ENCODE measurements at places on chromosomes 1 and 21. TPM values are rescaled to one million over a fixed set of nuclear protein-coding genes. Genes with fewer than 3 reads are reported as not detected.

The S100A9 gene
- 31.7 TPM for polyA plus RNA-seq

The DYNLT5 gene
- polyA plus RNA-seq: 2.7 TPM

The B3GALT2 gene
- 12.9 TPM for polyA plus RNA-seq

The SWT1 gene
- polyA plus RNA-seq: 9.9 TPM

- no peak for DNase-seq
Observed at GRCh38 chr1:119361205-119361604, 7.4 kb upstream of the HAO2 start.

DNA sequence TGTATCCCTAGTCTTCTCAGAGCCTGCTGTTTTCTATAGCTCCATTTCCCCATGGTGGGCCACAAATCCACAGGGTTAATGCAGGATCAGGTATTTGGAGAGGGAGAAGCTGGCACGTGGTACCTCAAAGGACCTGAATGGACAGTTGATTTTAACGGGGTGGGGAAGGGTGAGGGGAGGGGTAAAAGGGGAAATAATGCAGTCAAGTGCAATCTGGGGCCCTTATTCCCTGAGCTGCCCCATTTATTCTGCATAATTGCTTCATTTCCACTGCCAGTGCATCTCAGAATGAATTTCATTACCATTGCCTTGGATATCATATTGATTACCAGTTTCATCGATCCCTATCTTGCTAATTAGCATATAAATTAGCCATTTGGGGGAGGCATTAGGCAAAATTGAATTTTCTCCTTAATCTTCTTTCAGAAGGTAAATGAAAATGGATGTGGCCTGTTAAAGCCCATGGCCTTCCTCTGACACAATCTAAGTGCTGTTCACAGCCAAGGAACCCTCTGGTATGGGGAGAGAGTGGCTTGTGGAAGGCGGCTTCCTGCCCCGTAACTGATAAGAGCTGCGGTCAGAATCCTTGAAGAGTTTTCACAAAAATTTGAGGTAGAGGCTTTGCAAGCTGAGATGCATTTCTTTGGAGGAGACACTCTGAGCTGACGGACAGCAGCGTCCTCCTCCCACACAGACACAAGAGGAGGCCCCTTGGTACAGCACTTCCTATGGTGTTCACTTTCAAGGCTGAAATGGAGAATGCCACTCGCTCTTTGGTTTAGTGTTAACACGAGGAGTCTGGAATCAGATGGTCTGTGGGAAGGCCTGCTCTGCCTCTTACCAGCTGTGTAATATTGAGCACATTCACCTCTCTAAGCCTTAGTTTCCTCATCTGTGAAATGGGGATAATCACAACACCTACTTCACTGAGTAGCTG lies 34.4 kb downstream of the PHC2 start:
- no peak for DNase-seq

GRCh38 chr1:5485968-5486696 lies 506.1 kb downstream of the NPHP4 start:
- DNase-seq: no peak

DNA sequence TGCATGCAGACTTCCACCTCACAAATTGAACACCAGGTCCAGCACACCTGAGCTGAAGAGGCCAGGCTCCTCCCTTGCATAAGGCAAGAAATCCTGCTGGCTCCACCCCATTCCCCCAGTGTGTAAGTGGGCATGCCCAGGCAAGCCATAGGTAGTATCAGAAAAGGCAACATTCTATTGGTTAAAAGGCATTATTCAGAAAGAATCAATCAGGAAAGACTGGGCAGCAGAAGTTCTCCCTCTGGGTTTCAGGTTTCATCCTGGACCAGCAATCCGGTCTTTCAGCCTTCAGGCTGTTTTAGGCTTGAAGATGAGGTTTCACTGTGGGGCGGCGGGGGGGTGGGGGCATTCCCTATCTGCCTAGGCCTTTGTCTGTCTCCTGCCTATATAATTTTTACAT lies 42.0 kb upstream of the LHX8 start:
- no peak for DNase-seq

GRCh38 chr1:174465855-174466254 lies 18.1 kb downstream of the GPR52 start:
- no peak for DNase-seq

DNA sequence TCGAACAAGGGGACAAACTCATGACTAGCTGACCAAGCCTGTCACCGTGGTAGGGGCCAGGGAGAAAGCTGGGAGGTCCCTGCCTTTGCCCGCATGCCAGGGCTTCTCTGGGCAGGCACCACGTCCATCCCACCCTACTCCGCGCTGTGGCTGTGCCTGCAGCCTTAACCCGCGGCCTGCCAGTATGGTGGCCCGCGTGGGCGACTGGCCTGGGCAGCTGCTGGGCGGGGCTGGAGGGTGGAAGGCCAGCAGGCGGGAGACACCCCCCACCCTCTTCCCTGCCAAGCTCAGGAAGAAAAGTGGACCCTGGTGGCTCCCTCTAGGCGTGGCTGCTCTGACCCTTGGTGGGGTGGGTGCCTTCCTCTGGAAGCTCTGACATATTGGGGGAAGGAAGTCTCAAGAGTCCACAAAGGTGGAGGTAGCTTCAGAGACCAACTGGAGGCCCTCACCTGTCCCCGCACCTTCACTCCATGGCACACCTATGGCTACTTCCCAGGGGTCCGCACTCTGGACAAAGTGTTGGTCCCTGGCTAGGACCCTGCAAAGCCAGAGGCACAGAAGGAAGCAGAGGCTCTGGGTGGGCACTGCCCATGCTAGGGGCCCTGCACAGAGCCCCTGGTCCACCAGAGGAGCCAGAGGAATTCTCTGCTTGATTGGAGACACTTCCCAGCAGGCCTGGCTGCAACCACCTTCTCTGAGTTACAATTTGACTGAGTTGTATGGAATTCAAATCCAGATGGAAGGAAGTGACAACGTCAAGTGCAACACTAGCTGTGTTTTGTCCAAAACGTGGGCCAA lies 3.3 kb upstream of the SKI start:
- no peak for DNase-seq

DNA sequence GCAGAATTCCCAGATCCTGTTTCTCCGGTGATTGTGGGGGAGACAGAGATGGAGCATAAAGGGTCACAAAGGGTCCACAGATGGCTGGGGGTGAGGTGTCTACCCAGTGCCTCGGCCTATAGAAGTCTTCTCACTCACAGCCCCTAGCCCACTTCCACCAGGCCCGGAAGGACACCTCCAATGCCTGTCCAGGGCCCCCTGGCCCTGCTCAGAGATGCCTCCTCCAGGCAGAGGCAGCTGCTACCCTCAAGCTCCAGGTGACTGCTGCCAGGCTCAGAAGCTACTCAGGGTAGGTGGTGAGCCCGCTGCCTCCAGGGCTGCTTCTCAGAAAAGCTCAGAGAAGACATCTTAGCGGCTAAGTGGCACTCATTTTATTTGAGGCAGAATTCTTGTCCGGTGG lies 22.0 kb upstream of the ZC3H12A start:
- DNase-seq: no peak

DNA sequence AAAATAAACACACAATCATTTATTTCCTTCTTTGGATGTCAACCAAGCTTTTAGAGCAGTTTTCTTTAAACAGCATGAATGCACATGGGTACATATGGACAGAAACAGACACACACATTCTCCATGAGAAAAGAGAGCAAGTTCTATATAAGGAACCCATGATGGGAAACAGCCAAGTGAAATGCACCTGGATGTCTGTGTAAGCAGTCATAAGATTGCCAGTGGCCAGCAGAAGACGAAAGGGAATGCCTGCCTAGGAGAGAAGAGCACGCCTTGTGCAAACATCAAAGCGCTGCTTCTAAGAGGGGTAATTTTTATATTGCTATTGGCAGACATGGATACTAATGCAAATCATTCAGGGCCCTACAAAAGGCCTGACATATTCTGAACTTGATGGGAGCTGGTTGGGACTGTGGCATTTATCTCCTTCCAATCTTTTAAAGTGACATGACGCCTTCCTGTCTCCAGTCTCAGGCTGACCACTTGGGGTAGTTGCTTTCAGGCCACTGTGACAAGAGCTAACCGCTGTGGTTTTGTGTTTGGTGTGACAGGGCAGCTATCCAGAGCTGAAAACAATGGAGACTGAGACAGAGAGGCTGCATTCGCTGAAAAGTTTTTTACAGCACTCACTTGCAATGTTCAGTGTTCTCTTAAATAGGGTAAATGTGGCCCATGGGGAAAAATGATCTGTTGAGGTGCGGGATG lies 75.0 kb upstream of the DPT start:
- no peak for DNase-seq

- no peak for DNase-seq
Observed at GRCh38 chr1:48196237-48196636, 26.3 kb upstream of the SLC5A9 start.

DNA sequence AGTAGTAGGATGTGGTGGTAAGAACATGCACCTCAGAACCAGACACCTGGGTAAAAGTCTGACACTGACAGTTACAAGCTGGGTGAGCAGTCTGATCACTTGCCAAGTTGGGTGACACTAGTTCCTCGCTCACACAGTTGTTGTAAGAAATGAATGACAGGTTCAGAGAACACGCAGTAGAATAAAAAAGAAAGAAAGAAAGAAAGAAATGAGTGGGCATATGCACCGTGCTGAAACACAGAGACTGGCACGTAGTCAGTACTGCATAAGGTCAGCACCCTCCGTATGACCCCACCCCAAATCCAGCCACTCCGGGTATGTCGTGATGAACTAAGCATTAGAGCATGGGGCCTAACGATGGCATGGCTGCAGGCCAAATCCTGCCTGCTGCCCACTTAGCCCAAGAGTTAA lies 90.6 kb downstream of the GLUL start:
- no peak for DNase-seq
